ENCODE measurements at places on chromosomes 1 and 21.
A peak's percentile ranks its signal among the peaks of the same experiment; 100 is the strongest.

DNA sequence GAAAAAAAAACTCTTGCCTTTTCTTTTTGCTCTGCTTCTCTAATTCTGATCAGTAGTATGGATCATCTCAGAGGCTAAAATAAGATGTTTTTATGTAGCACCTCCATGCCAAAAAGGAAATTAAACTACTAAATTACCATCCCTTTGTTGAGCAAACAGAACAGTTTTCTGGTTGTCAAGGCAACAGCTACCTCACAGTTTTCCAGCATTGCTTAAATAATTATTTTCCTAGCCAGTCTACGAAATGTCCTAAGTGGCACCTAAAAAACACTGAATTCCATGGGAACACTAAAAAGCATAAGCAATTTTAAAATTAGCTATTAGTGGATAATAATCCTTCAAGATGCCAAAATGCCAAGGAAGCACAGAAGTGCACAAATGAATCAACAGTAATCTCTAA lies 61.7 kb downstream of the ARID4B start:
- DNase-seq: peak; percentile 29

DNA sequence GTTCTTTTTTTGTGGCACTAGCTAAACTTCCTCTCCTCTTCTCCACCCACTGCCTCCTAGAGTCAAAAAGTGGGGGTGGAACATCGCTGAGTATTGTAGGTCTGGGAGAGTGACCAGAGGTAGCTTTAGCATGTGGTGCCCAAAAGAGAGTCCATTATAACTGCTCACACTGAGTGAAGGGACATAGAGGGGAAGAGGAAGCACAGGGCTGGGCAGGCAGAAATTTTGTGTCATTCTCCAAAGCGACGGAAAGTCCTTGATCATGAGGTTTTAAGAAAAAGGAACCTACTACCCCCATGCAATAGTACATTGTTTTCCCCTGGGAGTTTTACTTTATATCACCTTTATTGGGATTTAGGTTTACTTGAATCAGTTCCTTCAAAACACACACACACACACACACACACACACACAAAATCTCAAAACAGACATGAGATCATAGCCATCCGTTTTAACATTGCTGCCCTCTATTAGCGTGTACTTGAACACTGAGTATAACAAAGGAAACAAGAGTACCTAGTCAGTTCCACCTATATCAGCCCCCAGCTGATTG lies 4.1 kb downstream of the CD84 start:
- no peak for DNase-seq

DNA sequence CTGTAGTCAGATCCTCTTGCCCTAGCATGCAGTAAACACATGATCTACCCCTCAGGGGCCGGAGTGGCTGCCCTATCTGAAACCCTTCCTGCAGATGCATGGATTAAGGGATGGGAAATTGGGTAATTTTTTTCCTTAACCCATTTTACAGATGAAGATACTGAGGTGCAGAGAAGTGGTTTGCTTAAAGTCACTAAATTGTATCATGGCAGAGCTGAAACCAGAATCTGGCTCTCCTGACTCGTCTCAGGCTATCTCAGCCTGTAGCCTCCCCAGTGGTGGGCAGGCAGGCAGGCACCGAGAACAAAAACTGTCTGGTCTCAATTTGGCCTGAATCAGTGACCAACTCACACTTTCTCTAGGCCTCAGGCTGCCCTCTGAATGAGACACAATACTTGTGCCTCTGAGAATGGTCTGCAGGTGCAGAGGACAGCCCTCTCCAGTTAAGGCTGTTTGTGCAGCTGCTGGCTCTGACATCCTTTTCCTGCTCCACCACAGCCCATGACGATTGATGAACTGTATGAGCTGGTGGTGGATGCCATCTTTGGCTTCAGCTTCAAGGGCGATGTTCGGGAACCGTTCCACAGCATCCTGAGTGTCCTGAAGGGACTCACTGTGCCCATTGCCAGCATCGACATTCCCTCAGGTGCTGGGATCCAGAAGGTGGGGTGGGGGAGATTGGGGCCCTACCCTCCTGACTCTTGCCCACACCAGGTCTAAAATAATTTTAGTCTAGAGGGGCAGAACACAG lies 1.5 kb downstream of the NAXE start:
- no peak for DNase-seq

GRCh38 chr1:180598333-180598974 lies 33.4 kb upstream of the XPR1 start:
- DNase-seq: peak; percentile 32

- no peak for DNase-seq
Observed at GRCh38 chr1:36743286-36744005, 260.7 kb upstream of the CSF3R start.

- DNase-seq: no peak
Observed at GRCh38 chr1:154788886-154789285, 81.2 kb downstream of the KCNN3 start.

GRCh38 chr1:160412028-160412362 lies 11.6 kb downstream of the VANGL2 start:
- DNase-seq: no peak

DNA sequence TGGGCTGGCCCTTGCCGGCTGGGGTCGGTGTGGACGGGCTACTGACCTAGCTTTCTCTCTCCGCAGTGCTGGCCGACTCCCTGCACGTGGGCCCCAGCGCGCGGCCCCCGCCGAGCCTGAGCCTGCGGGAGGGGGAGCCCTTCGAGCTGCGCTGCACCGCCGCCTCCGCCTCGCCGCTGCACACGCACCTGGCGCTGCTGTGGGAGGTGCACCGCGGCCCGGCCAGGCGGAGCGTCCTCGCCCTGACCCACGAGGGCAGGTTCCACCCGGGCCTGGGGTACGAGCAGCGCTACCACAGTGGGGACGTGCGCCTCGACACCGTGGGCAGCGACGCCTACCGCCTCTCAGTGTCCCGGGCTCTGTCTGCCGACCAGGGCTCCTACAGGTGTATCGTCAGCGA lies 34.9 kb downstream of the PTGFRN start:
- DNase-seq: no peak

DNA sequence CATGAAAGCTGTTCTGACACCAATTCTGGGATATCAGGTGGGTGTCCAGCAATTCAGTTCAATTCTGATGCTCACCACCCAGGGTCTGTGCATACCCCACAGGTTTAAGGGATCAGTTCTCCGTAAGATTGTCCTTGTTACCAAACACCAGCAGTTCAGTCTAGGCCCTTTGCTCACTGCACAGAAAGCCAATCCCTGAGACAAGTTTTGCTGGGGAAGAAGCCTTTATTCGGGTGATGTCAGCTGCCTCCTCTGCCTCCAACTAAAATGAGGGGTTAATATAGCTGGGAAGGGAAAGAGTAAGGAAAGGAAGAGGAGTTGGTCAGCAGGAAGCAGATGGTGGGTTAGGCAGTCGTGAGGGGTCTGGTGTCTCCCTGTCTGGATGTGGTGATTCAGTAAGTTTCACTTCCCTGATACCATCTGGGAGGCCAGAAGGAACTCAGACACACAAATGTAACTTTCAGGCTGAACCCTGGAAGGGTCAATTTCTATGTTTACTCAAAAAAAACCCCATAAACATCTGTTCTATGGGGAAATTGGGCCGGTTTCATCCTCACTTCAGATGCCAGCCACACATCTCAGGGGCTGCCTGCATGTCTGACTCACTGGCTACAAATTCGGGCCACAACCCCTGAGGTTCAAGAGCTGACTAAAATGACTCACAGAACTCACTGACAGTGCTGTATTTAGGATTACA lies 83.3 kb upstream of the PGBD5 start:
- DNase-seq: peak; percentile 83

- DNase-seq: peak; percentile 31
Observed at GRCh38 chr1:46466477-46467182, 23.0 kb upstream of the DMBX1 start.

GRCh38 chr1:16420424-16421118 lies 16.7 kb downstream of the SPATA21 start:
- DNase-seq: no peak

- DNase-seq: no peak
Observed at GRCh38 chr1:57551476-57551875, 127.6 kb upstream of the DAB1 start.

- peak; percentile 39 for DNase-seq
Observed at GRCh38 chr1:119093721-119094120, 46.7 kb downstream of the WARS2 start.

DNA sequence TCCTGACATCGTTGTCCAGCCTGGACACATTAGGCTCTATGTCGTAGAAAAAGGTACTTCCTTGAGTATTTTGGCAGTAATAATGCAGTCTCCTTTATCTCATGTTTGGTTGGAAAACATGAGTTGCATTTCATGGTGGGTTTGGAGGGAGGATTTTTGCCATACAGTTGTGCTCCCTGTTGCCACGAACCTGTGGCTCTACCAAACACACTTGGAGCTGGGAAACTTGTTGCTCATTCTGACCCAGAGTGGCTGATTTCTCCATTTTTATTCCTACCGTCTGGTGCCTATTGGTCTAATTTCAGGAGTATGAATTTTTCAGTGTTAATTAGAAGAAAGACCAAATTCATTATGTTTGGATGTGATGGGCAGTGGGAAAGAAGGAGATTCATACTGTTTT lies 50.7 kb downstream of the MPZL1 start:
- no peak for DNase-seq

- no peak for DNase-seq
Observed at GRCh38 chr1:8687538-8687937, 129.9 kb downstream of the RERE start.

- no peak for DNase-seq
Observed at GRCh38 chr21:29297483-29298347, 1.0 kb upstream of the BACH1 start.

DNA sequence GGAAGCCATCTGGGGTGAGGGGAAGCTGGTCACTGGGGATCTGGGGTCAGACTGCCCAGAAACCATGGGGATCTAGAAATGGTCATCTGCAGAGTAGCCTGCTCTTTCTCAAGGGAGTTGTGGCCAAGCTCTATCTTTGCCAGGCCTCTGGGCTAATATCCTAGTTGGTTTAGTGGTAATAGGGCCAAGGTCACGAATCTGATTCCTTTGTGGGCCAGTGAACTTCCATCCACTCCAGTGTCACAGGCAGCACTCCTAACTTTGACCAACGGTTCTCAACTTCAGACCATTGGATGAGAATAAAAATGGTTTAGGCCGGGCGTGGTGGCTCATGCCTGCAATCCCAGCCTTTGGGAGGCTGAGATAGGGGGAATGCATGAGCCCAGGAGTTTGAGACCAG lies 28.1 kb upstream of the PPP2R5A start:
- no peak for DNase-seq

DNA sequence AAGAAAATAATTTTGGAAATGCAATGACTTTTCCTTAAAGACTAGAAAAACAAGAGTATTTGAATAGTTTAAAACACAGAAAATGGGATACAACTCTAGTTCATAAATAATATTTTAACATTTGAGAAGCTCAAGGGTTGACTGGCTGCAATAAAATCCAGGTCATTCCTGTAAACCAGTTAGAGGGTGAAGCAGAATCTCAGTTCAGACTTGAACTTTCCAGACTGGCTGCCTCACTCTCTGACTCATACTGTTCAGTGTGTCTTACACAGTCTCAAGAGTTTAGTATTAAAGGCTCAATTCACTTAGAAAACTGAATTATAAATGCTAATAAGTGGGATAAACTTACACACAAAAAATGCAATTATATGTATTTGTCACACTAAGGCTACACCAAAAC lies 89.9 kb downstream of the RAVER2 start:
- DNase-seq: peak; percentile 49

DNA sequence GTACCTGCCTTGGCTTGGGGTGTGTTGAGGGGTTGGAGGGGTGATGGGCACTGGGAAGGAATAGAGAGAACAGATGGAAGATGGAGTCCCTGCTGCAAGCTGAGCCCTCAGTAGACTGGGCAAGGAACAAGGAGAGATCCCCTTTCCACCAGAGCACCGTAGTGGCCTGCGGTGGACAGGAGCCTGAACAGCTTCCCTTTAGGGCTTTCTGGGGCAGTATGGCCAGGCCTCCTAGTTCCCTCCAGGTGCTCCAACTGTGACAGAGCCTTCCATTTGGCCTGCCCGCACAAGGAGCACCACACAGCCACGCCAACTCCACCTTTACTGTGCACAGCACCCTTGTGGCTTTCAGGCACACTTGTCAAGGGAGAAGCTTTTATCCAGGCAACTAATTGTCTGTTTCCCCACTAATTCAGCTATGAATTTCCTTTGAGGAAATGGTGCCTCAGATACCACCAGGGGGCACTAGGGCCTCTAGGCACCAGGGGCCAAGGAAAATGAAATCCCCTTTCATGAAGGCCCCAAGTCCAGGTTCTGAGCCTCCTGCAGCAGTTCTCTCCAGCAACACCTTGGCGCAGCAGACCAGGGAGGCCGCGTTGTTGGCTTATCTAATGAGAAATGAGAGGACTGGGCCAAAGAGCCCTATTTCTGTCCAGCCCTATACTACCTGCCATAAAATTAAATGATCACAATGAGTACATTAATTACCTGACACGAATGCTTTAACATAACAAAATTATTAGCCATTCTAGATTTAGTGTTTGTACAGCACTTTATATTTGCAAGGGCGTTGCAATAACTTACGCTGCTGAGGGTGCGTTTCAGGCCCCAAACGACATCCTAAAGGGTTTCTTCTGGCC lies 23.1 kb upstream of the ERI3 start:
- DNase-seq: peak; percentile 65

DNA sequence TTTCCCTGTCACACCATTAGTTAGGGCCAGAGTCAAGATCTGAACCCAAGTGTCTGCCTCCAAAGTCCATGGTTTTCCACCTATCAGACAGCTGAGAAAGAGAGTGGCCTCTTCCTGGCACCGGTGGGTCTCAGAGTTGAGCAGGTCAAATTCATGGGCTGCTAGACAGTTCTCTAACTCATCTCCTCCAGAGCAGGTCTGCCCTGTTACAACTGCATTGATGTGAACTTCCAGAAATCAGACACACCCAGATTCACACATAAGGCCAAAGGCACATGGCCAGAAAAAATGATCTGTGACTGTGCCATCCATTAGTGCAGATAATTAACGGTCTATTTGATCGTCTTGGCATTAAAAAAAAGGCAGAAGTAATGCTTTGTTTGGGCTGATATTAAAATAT lies 17.5 kb downstream of the SMIM12 start:
- no peak for DNase-seq

DNA sequence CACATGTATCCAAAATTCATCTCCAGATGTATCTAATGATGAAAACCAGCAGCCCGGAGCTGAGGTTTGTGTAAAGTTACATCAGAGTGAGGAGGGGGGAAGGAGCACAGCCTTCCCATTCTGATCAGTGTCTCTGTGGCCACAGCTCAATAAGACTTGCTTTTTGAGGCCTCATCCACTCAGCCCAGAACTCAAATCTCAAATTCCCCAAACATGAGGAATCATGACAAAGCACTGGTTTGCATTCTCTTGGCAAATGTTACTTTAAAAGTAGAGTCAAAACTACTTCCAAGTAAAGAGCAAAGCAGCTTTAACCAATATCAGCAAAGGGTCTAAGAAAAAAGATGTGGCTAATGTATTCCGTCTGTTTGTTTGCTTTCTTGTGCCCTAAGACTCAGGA lies 30.9 kb downstream of the CCN1 start:
- DNase-seq: peak; percentile 94

GRCh38 chr1:19028546-19029129 lies 72.2 kb upstream of the IFFO2 start:
- DNase-seq: no peak

DNA sequence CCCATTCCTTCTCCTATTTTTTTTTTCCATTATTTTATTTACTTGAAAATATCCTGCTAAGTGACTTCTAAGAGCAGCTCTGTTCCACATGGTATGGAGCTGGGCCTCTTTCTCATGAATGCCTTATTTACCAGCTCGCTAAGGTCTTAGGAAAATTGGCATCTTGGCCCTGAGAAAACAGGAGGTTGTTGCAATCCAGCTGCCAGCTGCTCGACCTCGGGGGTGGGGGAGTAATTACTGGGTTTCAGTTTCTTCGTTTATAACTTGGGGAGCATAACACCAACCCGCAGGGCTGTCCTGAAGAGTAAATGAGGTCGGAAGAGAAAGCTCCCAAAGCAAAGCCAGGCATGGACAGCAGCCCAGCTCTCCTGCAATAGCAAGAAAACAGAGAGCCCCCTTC lies 176.3 kb downstream of the AJAP1 start:
- no peak for DNase-seq
